ENCODE measurements at places on chromosomes 5 and 9.
A peak's percentile ranks its signal among the peaks of the same experiment; 100 is the strongest.

- DNase-seq = no peak
These were observed 115.4 kb upstream of the SLC44A1 start for GRCh38 chr9:105128908-105129600.

- no peak for DNase-seq
These were observed 70.6 kb downstream of the LRSAM1 start for GRCh38 chr9:127521919-127522304.

- DNase-seq = no peak
These were observed 16.9 kb downstream of the UBTD2 start for GRCh38 chr5:172266676-172267092.

DNA sequence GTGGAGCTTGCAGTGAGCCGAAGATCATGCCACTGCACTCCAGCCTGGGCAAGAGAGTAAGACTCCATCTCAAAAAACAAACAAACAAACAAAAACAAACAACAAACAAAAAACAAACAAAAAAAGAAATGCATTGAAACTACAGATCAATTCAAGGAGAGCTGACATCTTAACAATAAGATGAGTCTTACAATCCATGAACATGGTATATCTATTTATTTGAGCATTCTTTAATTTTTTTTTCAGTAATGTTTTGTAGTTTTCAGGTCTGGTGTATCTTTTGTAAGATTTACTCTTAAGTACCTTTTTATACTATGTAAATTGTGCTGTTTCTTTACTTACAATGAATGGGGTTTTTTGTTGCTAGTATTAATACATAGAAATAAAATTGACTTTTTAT lies 140.1 kb upstream of the DAPK1 start:
- DNase-seq = no peak

- DNase-seq = no peak
These were observed 23.0 kb downstream of the FNIP1 start for GRCh38 chr5:131773805-131774204.

GRCh38 chr5:1769752-1770442 lies 29.7 kb downstream of the MRPL36 start:
- DNase-seq = no peak

GRCh38 chr9:15069106-15069505 lies 158.9 kb upstream of the FREM1 start:
- DNase-seq = no peak

GRCh38 chr9:120942186-120943001 lies 15.8 kb upstream of the TRAF1 start:
- no peak for DNase-seq

DNA sequence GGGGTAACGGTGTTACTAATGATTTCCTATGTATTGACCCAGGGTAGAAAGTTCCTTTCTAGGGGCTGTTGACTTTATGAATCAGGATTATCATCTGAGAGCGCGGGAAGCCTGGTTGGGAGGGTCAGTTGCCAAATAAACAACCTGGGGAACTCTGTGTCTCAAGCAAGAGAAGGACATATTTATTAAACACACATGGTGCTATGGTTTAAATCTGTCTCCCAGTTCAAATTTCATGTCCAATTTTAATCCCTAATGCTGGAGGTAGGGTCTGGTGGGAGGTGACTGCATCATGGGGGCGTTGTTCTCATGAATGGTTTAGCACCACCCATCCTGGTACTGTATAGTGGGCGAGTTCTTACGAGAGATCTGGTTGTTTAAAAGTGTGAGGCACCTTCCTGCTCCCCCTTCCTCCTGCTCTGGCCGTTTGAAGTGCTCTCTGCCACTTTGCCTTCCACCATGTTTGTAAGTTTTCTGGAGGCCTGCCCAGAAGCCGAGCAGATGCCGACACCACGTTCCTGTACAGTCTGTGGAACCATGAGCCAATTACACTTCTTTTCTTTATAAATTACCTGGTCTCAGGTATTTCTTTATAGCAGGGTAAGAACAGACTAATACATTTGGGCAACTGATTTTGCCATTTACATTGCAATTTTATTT lies 19.7 kb upstream of the GAS1 start:
- peak; percentile 12 for DNase-seq

- DNase-seq = no peak
These were observed 28.4 kb upstream of the DPYSL3 start for GRCh38 chr5:147538236-147538635.

- no peak for DNase-seq
These were observed at the start of gene SLC6A7 for GRCh38 chr5:150189728-150190502. Gene SLC6A7, plus strand, starts transcription at chr5:150190062. Its CDS starts 266 bp downstream, at chr5:150190328.

- no peak for DNase-seq
These were observed 62.8 kb downstream of the RAPGEF1 start for GRCh38 chr9:131677049-131677443.

- no peak for DNase-seq
These were observed 270.3 kb upstream of the MAP3K1 start for GRCh38 chr5:56545016-56545415.
